ENCODE measurements at places on chromosomes 12 and 14.

- no peak for DNase-seq
Observed at GRCh38 chr12:92020983-92021665, 124.5 kb downstream of the BTG1 start.

DNA sequence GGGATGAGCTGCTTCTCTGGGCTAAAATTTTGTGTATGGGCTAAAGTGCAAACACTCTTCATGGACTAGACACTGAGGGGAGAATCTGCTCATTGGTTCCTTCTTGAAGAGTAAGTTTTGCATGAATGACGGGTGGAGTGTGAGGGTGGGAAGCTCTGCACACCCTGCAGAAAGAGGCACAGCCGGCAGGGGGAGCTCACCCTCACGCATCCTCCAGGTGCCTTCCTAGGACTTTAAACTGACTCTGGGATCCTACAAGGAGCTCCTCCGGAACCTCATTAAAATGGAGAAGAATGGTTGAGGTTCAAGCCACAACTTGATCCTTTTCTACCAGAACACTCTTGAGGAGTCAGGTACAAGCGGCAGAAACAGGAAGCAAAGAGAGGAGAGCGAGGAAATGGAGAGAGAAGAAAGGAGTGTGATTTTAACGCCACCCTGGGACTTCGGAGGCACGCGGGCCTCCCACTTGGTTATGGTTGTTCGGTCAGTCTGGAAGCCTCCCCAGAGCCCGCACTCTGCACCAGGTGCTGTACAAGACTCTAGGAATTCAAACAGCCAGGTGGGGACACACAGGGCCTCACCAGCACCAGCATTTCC lies 87.5 kb downstream of the SETD3 start:
- DNase-seq, result no peak

GRCh38 chr14:100604121-100604501 lies 16.9 kb upstream of the BEGAIN start:
- no peak for DNase-seq

GRCh38 chr14:57865403-57866198 lies at the start of gene SLC35F4:
SLC35F4 (minus strand) TSS chr14:57866092.
- DNase-seq, result no peak

- DNase-seq, result no peak
Observed at GRCh38 chr12:16504200-16504599, 101.8 kb downstream of the LMO3 start.

DNA sequence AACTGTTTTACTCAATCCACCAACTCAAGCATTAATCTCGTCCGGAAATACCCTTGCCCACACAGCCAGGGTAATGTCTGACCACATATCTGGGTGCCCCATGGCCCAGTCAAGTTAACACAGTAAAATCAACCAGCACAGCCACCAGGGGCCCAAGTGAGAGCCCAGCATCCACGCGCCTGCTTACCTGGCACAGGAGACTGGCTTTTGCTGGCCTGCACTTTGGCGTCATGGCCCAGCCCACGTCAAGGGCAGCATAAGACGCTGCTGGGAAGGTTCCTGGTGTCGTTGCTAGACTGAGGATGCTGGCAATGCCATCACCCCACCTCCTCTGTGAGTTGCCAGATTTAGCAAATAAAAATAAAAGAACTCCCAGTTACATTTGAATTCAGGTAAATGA lies 53.6 kb upstream of the BCL11B start:
- DNase-seq, result no peak

GRCh38 chr12:38138225-38139221 lies 178.1 kb upstream of the ALG10B start:
- DNase-seq, result peak; percentile 62

DNA sequence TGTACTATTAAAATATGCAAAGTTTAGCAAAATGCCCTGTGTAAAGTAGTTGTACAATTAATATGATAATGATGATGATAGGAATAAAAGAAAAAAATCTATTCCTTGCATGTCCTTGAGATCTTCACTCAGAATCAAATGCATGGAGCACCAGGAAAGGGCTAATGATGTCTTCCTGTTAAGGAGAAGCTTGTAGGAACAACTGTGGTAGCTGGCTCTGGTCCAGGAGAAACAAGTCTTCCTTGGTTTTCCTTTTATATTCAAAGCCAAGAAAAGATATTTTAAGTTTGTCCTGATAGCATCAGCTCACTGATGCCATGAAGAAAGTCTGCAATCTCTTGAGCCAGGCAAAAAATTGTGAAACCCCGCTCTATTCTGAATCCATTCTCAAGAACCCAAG lies 138.9 kb downstream of the PIK3C2G start:
- no peak for DNase-seq

- no peak for DNase-seq
Observed at GRCh38 chr12:20201733-20202132, 166.6 kb upstream of the PDE3A start.

DNA sequence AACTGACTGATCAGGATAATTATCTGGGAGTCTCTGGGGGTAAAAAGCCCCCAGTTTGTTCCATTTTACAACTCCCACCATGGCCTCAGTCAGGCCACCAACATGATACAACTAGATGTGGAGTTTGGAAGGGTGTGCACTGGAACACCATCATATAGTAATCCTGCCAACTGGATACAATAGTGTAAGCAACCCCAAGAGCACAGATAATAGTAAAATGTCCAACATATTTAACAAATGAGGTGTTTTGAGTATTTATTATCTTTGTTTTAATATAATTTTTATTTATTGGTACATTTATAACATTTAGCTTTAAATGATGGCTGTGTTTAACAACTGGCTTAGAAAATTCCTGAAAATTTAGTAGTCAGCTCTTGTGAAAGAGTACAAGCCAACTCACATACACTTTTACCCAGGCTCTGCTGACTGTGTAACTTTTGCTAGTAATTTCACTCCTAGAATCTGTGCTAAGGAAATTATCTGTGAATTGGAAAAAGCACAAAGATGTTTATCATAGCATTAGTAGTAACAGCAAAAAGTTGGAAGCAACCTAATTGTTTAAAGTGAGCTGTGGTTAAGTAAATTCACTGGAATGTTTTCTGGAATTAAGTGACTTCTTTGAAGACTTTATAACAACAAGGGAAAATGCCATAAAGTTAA lies 196.8 kb downstream of the RAD51B start:
- DNase-seq, result no peak

DNA sequence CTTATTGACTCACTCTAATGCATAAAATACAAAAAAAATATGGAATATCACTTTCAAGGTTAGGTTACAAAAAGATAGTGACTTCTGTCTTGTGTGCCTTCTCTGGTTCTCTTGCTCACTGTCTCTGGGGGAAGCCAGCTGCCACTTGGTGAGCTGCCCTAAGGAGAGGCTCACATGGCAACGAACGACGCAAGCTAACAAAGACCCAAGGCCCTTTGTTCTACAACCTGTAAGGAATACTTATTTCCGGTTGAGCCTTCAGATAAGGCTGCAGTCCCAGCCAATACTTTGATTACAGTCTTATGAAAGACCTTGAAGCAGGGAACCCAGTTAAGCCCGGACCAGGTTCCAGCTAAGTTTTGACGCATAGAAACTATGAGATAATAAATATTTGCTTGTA lies 242.4 kb upstream of the TBX3 start:
- no peak for DNase-seq

- no peak for DNase-seq
Observed at GRCh38 chr12:50110762-50111351, 1.2 kb upstream of the COX14 start.

DNA sequence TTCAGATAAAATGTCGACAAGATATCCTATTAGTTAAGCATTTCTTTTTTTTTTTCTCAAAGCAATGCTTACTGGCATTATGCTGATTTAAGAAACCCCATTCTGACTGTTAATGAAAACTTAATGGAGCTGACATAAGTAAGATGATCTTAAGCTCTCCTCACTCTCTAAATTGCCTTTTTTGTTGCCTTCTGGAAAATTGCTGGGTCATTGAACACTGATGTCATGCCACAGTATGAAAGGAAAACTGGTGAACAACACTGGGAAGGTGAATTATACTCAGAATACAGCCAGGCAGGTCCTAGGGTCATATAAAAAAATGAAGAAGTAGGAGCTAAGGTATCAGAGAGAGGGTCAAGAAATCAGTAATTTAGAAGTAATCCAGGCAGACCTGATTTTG lies 179.9 kb downstream of the BTG1 start:
- no peak for DNase-seq

- no peak for DNase-seq
Observed at GRCh38 chr12:76852106-76852505, 26.7 kb downstream of the CSRP2 start.

DNA sequence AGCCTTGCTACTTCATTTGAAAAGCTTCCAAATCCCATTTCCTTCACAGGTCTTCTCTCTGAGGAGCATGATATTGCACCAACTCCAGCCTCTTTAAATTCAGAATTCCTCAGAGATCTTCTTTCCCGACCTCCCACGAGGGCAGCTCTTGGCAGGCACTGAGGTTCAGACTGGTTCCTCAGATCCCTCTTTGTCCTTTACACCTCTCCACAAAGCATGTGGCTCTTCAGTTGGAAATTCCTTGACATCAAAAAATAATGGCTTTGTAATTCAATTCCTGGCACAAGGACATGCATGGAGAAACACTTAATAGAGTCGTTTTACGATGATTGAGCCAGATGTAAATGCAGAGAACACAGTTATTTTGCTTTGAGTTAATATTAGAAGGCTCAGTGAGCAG lies 63.2 kb upstream of the TMX1 start:
- DNase-seq, result no peak

- DNase-seq, result no peak
Observed at GRCh38 chr12:102993537-102993936, 36.1 kb downstream of the ASCL1 start.

DNA sequence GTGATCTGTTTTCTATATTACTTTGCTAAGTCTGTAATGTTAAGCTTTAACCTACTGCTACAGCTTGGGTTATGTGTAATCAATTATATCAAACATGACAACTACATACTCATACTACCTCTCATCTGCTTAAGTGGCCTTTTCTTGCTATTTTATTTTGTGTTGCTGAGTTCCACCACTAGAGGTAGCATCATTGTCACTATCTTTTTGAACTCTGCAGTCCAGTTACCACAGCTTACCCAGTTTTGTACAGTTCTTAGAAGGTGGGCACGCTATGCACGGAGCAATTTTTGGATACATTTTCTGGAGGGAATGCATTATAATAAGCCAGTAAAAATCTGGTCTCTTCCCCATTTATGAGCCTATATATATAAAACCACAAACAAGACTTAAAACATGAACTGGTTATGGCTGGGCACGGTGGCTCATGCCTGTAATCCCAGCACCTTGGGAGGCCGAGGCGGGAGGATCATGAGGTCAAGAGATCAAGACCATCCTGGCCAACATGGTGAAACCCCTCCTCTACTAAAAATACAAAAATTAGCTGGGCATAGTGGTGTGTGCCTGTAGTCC lies 48.5 kb downstream of the SAV1 start:
- DNase-seq, result no peak

GRCh38 chr12:92674500-92674899 lies 28.3 kb upstream of the PLEKHG7 start:
- no peak for DNase-seq

DNA sequence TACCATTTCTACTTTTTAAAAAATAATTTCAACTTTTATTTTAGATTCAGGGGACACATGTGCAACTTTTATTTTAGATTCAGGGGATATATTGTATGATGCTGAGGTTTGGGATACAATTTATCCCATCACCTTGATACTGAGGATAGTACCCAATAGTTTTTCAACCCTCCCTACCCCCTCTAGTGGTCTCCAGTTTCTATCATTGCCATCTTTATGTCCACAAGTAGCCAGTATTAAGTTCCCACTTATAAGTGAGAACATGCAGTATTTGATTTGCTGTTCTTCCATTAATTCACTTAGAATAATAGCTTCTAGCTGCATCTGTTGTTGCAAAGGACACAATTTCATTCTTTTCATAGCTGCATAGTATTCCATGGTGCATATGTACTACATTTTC lies 162.5 kb downstream of the ANKS1B start:
- DNase-seq, result no peak

- no peak for DNase-seq
Observed at GRCh38 chr12:66456612-66457011, 154.3 kb downstream of the HELB start.

DNA sequence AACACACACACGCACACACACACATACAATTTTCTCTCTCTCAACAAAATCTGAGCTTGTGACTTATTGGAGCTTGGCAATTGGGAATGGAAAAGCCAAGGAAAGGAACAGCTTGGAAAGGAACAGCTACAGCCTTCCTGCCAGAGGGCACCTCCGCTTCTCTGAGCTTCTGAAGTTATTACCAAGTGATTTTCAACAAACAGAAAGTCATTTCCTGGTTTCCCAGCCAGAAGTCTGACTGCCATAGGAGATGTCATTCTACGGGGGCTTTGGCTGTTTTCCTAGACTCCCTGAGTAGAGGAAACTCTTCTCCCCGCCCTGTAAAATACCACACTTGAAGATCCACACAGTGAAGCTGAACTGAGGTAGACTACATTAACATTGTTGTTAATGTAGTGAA lies 198.3 kb downstream of the CFAP54 start:
- DNase-seq, result no peak

DNA sequence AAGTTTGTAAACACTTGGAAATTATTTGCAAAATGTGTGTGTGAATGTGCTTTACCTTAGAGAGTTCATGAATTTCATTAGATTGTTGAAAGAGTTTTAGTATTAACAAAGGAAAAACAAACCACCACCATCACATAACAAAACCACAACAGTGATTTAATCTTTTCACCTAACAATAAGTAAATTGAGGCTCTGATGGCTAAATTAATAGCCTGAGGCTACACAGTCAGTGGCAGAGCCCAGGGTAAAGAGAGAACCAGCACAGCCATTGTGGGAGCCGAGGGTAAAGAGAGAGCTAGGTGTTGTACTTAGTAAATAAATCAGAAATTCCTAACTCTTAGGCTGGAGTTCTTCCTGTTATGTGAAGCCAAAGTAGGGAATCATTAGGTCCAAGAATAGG lies 51.2 kb upstream of the CAPRIN2 start:
- no peak for DNase-seq

- no peak for DNase-seq
Observed at GRCh38 chr14:21527318-21527679, 1.2 kb upstream of the SALL2 start.

DNA sequence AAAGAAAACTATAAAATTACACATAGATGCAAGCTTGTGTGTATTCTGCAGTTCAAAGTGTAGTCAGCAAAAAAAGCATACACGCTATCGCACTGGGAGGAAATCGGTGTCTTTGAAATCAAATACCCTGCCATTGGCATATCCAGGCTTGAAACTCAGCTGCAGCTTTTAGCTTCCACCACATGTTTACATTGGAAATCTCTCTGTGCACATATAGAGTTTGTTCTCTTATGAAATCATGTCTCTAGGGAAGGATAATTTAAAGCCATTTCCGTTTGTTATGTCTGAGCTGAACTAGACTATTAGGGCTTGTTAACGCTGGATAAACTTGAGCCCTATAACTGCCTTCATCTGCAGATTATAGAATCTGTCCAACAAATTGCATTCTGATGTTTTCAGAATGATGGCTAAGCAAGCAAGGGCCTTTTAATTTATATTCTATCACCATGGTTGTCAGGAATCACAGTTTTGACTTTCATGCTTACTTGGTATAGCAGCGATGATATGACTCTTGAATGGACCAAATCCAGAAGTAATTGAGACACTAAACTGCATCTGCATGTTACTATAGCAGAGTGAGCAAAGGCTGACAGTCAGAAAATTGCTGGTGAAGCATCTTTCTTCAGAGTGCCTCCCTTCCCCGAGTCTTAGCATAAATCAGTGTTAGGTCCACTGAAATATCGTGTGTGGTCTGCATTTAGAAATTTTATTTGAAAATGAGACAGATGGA lies 442.8 kb downstream of the ZFP36L1 start:
- no peak for DNase-seq
